Stimulated activated CD4-positive, alpha-beta T cell treated with anti-CD3 and anti-CD28 coated beads, Interleukin-4, amount 100 ng/mL, for 4 hours (primary cell): ENCODE measurements at places on chromosomes 11 and 22.

GRCh38 chr22:42955848-42956247 is 59.1 kb downstream of the PACSIN2 start:
- no peak for DNase-seq

DNA sequence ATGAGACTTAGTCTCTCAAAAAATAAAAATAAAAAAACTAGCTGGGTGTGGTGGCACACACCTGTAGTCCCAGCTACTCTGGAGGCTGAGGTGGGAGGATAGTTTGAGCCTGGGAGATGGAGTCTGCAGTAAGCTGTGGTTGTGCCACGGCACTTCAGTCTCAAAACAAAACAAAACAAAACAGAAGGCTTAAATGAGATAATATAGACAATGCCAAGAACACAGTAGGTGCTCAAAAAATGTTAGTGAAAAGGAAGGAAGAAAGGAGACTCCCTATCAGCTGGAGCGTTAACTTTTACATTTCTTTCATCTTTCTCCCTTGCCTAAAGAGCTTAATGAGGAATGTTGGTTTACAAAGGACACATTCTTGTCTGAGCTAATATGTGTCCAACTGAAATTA is 4.1 kb upstream of the ASCC2 start:
- DNase-seq, result no peak

- DNase-seq, result no peak
Observed at GRCh38 chr22:23800297-23801237, 13.8 kb downstream of the SMARCB1 start.

- no peak for DNase-seq
Observed at GRCh38 chr11:1235901-1236315, 13.0 kb downstream of the MUC5B start.

DNA sequence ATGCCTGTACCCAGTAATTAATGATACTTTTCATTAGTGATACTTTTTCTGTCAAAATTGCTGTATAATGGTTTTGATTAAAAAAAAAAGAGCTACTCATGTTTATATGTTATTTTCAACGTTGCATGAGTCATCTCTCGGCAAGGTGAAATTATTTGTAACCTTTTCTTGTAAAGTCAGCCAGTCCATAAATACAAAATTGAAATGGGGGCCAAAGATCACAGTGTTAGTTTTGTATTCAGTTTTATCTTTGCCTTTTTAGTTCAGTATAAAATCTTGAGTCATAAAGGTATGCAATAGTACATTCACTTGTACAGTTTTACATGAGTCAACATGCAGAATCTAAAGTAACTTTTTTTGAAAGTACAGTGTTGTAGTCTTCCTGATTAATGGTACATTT is 4.3 kb downstream of the ARHGEF12 start:
- DNase-seq, result no peak

DNA sequence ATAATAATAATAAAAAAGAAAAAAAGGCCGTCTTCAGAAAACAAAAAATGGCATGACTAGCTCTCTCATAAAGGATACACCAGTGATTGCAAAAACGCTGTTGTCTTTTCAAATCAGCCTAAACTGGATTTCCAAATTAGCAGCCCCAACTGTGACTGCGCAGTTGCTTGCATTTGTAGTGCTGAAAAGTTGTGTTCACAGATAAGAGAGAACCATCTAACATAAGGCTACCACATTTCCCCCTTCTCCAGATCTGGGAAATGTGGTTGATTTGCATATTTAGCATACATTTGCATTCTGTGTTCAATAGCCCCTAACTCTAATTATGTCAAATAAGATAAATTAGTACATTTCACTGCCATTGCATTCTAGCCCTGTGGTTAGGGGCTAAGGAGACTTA is 650.7 kb downstream of the OPCML start:
- no peak for DNase-seq

- no peak for DNase-seq
Observed at GRCh38 chr11:123303924-123304323, 108.9 kb upstream of the CLMP start.

DNA sequence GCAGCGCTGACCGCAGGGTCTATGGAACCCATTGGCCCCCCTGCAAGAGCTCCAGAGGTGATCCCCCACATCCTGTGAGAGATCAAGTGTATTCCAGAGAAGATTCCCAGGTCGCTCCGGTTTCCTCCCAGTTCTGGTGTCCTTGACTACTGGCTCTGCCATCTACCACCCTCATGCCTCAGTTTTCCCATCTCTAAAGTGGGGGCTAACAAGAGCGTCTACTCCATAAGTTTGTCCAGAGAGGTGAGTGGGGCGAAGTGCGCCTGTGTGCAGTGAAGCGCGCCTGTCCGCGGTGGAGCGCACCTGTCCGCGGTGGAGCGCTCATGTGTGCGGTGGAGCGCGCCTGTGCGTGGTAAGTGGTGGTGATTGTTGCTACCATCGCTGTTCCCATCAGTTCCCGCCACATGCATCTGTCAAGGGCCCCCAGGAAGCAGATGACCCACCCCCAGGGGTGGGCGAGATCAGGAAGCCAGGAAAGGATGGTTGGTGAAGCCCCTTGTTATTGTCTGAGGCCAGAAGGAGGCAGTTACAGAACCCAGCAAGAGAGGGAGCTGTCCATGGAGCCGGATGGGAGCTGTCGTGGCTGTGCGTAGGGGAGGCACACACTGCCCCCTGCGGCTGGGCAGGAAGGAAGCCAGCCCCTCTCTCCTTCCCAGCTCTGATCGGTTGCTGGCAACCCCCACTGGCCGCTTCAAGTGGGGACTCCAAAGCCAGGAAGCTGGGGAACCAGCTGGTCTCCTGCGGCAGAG is 73.2 kb upstream of the FGF3 start:
- DNase-seq, result no peak
